ENCODE measurements at places on chromosomes 1 and 21. TPM values are rescaled to one million over a fixed set of nuclear protein-coding genes. Genes with fewer than 3 reads are reported as not detected.

- no peak for DNase-seq
These were observed 21.1 kb downstream of the CACNA1E start for GRCh38 chr1:181504399-181504842.

GRCh38 chr1:114574365-114574764 lies 7.0 kb downstream of the BCAS2 start:
- DNase-seq, result no peak

- DNase-seq, result no peak
These were observed 74.2 kb downstream of the TOMM20 start for GRCh38 chr1:235054466-235054865.

The FNBP1L gene
- total RNA-seq, result 0.12 TPM

The ST3GAL3 gene
- total RNA-seq, result 26.7 TPM

The OR2G6 gene
- total RNA-seq, result not detected

- no peak for DNase-seq
These were observed 24.3 kb upstream of the MYBPHL start for GRCh38 chr1:109331113-109331512.

DNA sequence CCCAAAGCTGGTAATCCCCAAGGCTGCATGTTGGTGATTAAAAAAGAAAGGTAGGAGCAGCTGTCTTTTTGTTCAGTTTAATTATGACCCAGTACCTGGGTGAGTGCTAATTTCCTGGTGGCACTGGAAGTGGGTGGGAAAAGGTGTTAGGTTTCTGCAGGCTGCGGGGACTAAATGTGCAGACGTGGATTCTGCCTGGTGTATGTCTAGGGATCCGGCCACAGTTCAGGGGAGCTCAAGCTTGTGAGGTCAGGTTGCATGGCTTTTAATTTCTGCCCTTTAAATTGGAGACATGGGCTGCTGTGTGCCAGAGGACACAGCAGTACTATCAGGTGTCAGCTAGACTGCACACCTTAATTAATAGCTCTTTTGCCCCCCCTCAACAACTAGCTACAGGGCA lies 20.3 kb upstream of the TBX19 start:
- DNase-seq, result no peak

The CRB1 gene
- not detected for total RNA-seq

GRCh38 chr21:45641480-45642035 lies 2.0 kb upstream of the PCBP3 start:
- no peak for DNase-seq

The AK5 gene
- not detected for total RNA-seq

The OR6K3 gene
- not detected for total RNA-seq

The AK2 gene
- total RNA-seq, result 218 TPM

GRCh38 chr1:232457595-232457994 lies 172.3 kb downstream of the SIPA1L2 start:
- peak; percentile 80 for DNase-seq

DNA sequence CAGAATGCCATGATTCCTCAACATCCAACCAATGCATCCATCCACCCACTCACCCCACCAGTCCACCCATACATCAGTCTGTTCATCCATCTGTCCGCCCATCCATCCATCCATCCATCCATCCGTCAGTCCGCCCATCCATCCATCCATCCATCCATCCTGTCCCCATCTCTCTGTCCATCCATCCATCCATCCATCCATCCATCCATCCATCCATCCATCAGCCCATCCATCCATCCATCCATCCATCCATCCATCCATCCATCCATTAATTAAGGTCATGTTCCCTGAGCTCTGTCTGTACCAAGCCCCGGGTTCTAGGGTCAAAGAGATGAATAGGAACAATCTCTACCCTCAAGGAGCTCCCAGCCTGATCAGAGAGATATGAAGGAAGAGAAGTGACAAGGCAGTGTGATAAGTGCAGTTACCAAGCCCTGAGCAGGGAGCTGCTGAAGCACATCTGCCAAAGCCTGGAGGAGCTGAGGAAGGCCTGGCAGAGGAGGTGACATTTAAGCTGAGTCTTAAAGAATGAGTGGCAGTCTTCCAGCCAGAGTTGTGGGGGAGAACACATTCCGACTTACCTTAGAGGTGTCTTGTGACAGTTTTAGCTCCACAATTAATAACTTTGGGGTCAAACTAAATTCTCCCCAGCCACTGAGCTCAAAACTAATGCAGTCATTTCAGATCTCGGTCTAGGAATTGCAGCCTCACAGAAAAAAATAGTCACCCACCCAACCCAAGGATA lies 47.9 kb downstream of the GRIK3 start:
- no peak for DNase-seq

GRCh38 chr1:232876506-232877364 lies 71.5 kb downstream of the MAP10 start:
- peak; percentile 38 for DNase-seq

The E2F2 gene
- total RNA-seq, result 77.4 TPM

The OR2T10 gene
- not detected for total RNA-seq

GRCh38 chr1:246274186-246274585 lies 232.9 kb downstream of the SMYD3 start:
- no peak for DNase-seq

GRCh38 chr1:43521078-43521477 lies 9.6 kb upstream of the PTPRF start:
- DNase-seq, result no peak

GRCh38 chr1:34970220-34970735 lies 14.9 kb downstream of the TMEM35B start:
- no peak for DNase-seq

GRCh38 chr1:66739401-66740157 lies 12.7 kb upstream of the DYNLT5 start:
- no peak for DNase-seq

DNA sequence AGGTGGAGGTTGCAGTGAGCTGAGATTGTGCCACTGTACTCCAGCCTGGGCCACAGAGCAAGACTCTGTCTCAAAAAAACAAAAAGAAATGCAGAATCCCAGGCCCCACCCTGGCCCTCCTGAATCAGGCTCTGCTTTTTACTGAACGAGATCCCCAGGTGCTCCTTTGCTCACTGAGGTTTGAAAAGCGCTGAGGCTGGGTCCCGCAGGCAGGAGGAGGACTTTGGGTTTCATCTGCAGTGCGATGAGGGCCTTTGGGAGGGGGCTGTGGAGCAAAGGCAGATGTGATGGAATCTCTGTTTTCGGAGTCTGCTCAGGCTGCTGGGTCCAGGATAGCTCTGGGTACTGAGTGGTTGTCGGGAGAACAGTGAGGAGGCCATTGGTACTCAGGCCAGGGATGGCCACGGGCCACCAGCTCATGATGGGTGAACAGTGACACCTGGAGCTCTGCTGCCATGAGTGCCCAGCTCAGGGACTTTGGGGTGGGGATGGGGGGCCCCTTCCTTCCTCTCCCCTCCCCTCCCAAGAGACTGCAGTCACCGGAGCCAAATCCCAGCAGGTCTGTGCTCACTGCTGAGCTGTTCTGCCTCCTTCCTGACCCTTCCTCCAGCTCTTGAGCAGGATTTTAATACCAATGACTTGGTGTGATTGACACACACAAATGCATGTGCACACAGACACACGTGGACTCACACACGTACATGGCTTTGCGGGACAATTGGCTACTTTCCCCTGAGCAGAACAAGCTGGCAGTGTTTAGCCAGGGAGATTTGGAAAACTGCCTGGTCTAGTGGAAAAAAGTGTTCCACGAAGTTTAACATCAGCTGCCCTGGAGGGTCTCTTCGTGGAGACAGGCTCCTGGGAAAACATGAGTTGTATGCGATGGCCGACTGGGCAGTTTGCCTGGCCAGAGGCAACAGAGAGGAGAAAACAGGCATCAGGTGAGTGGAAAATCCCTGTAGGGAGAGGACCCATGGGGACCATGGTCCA lies 3.6 kb upstream of the DHRS3 start:
- DNase-seq, result no peak

The PRKCZ gene
- total RNA-seq, result 6.8 TPM

DNA sequence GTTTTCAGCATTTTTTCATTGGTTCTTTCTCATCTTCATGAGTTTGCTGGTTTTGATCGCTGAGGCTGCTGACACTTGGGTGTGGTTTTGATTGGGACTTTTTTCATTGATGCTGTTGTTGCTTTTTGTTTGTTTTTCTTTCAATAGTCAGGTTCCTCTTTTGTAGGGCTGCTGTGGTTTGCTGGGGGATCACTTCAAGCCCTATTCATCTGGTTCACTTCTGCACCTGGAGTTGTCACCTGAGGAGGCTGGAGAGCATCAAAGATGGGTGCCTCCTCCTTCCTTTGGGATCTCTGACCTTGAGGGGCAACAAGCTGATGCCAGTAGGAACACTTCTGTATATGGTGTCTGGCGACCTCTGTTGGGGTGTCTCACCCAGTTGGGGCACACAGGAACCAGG lies 1279.9 kb upstream of the TMPRSS15 start:
- DNase-seq, result no peak

The LCE2B gene
- total RNA-seq, result not detected

The HUNK gene
- 0.28 TPM for total RNA-seq

DNA sequence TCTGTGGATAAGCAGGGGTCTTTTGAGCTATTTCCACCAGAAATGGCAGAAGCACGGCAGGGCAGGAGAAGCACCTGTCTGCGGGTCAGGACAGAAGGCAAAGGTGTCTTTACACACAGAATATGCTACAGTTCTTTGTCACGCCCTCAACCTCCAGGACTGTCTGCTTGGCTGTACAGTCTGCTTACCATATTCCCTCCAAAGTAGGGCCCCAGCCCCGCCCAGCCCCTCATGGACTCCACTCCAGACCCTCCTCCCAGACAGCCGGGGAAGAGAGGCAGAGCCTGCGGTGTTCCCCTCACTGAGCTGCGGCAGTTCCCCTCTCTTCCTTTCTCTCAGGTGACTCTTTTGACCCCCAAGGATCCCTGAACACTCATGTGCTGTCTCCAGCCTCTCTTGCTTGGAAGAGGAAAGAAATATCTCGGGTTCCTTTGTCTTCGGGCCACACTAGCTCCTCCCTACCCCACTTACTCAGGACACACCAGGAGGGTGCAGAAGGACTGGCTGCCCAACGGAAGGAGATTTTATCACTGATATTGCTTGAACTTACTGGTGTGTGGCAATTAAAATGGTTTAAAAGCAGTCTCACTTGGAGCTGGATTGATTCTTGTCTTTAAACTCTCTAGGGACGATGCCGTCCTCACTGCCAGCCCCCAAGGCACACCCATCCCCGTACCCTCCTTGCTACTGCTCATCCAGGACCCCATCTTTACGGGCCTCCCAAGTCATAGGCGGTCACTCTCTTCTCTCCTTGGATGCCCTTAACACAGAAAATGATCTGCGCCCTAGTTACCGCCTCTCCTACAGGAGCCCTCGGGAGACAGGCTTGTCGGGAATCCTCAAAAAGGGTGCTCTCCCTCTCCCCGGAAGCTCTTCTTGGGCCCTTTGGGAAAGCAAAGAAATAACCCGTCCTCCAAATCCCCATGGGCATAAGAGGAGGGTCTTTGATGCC lies 169.7 kb downstream of the TOMM20 start:
- DNase-seq, result peak; percentile 40

GRCh38 chr1:173545688-173546087 lies 57.2 kb downstream of the SLC9C2 start:
- no peak for DNase-seq
